Fibroblast of gingiva (primary cell): ENCODE measurements at places on chromosomes 11 and 22.

- DNase-seq: no peak
Measured at GRCh38 chr11:100732949-100733348, 45.9 kb downstream of the ARHGAP42 start.

GRCh38 chr22:43923191-43923590 is 414 bp upstream of the PNPLA3 start:
- DNase-seq: no peak

DNA sequence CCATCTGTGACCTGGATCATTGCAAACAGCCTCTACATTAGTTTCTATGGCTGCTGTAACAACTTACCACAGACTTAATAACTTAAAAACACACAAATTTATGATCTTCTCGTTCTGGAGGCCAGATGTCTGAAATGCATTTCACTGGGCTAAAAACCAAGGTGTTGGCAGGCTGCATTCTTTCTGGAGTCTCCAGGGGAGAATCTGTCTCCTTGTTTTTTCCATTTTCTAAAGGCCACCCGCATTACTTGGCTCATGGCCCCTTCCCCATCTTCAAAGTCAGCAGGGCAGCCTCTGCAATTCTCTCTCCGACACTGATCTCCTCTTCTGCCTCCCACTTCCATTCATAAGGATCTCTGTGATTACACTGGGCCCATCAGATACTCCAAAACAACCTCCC is 11.6 kb downstream of the SCGB1A1 start:
- peak; percentile 65 for DNase-seq

DNA sequence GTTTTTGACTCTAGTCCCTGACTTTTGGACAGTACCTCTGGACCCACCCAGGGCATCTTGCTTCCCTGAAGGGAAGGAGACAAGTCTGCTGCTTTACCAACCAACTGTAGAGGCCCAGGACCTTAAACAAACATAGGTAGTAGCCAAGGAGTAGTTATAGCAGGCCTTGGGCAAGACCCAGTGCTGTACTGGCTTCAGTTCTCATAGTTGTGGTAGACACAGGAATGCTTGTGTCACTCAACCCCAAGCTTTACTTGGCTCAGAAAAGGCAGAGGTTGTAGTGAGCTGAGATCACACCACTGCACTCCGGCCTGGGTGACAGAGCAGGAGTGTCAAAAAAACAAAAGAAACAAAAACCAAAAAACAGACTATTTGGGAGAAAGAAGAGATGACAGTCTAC is 21.3 kb upstream of the OR52M1 start:
- DNase-seq: no peak

- peak; percentile 12 for DNase-seq
Measured at GRCh38 chr11:44483919-44484610, 81.4 kb upstream of the CD82 start.

DNA sequence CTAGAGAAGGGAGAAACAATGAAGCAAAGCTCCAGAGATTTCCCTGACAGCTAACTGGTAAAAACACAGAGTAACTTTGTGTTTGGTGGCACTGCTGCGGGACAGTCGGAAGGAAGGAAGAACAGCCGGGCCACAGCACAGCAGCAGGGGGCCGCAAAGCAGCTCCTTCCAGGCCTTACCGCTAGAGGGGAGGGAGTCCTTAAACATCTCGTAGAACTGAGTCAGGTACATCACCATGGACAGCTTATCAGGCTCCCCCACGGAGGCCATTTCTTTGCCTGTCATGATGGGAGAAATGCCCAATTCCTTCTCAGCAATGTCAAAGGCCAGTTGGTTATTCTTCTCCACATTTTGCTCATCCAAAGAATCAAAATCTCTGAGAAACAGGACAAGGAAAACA is 114.6 kb upstream of the BID start:
- no peak for DNase-seq

DNA sequence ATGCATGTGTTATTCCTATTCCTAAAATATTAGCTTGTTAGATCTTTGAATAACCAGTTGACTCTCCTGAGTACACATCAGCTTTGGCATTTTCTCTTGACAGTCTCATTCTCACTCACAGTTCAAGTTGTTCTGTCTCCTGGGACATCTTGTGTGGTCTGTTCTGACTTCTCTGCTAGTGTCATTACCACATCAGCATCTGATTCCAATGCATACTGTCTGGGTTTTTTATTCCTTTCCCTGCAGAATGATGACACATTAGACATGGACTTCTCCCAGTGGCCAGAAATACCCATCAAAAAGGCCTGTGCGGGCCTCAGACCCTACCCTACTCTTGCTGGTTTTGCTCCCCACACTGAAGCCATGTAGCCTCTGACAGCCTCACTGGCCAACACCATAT is 2.7 kb downstream of the ZNF74 start:
- peak; percentile 68 for DNase-seq

- no peak for DNase-seq
Measured at GRCh38 chr11:129680907-129681306, 134.7 kb upstream of the TMEM45B start.

DNA sequence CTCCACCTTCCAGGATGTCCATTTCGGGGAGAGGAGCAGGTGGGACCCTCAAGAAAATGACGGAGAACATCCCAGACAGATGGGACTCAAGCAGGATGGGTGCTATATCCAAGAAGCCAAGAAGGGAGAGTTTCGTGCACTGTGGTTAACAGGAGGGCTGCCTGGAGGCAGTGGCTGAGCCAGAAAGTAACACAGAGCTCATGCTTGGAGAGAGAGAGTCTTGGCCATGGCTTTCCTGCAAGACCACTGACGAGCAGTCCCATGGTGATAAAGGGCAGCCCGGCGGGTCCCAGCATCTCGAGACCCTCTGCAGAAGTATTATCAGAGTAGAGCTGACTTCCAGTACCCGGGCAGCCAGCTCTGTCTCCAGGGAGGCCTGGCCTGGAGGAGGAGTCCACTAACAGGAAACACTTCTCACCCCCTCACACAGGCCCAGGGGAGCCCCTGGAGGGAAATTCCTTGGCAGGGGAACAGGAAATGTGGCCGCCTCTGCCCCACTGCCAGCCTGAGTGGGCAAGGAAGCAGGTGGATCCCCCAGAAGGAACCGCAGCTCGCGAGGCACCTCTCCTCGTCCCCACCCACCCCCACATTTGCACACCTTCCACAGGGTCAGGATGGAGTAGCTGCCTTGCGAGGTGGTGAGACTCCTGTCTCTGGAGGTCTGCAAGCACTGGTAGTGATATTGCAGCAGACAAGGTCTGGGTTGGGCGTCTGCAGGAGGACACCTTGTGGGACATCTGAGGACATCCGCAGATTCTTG is 32.2 kb downstream of the CYTH4 start:
- no peak for DNase-seq

DNA sequence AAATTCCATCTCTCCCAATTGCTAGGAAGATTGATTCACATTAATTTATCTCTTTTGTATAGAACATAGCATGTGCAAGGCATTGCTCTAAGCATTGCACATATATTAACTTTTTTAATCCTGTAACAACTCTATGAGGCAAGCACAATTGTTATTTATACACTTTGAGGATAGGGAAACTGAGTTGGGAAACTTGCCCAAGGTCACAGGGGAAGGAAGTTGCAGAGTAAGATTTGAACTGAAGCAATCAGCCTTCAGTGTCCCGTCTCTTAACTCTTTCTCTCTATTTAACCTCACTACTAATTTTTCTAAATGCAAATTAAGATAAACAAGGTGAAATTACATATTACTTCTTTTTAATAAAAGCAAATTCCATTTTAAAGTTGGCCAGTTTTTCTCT is 22.2 kb downstream of the OR56B4 start:
- no peak for DNase-seq

DNA sequence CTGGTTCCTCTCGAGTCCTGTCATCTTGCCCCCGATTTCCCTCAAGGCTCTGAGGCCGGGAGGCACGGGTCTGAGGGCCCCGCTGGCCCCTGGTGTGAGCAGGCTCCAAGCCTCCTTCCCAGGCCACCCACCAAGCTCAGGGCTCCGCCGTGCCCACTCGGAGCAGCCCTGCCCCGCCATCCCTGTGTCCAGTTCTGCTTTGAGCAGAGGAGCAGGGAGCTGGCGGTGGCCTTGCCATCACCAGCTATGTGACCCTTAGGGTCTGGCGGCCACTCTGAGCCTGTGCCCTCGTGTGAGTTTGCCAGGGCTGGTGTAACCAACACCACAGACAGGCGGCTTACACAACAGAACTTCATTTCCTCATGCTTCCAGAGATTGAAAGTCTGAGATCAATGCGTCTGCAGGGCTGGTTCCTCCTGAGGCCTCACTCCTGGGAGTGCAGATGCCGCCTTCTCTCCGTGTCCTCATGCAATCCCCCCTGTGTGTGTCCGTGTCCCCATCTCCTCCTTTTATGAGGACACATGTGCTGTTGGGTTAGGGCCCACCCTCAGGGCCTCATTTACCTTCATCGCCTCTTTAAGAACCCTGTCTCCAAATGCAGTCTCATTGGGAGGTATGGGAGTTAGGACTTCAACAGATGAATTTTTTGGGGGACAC is 36.5 kb upstream of the CELSR1 start:
- no peak for DNase-seq

- no peak for DNase-seq
Measured at GRCh38 chr11:125974284-125974683, 28.4 kb downstream of the VSIG10L2 start.
